ENCODE measurements at places on chromosomes 4 and X. TPM values are rescaled to one million over a fixed set of nuclear protein-coding genes. Genes with fewer than 3 reads are reported as not detected.

Gene NLGN4X
- under 0.01 TPM for total RNA-seq

Gene C4orf33
- 10.4 TPM for total RNA-seq

Gene ZNF711
- total RNA-seq, result 0.38 TPM

Gene ADRA2C
- total RNA-seq, result 0.85 TPM

Gene TMEM271
- total RNA-seq, result not detected

Gene SMIM10
- total RNA-seq, result 5.4 TPM

Gene TREX2
- total RNA-seq, result 4.4 TPM

Gene RTL9
- under 0.01 TPM for total RNA-seq

Gene HAUS7
- total RNA-seq, result 12.7 TPM

Gene DCAF4L1
- 0.19 TPM for total RNA-seq

Gene FAAH2
- total RNA-seq, result not detected

Gene RAB39B
- total RNA-seq, result 0.56 TPM

Gene RHOXF1
- total RNA-seq, result not detected

Gene INPP4B
- total RNA-seq, result 25.3 TPM

Gene WNK3
- 1.1 TPM for total RNA-seq

Gene DCLK2
- total RNA-seq, result 3.3 TPM

Gene TMEM131L
- total RNA-seq, result 10.4 TPM

Gene MAGEA12
- not detected for total RNA-seq

Gene PWWP3B
- 0.28 TPM for total RNA-seq

Gene MXD4
- 57.5 TPM for total RNA-seq

Gene KIAA1210
- not detected for total RNA-seq

Gene POU4F2
- not detected for total RNA-seq

Gene LONRF3
- total RNA-seq, result 0.19 TPM

Gene MAGEA10
- total RNA-seq, result not detected

Gene LAMTOR3
- total RNA-seq, result 49.6 TPM

Gene NEIL3
- total RNA-seq, result 15.0 TPM

Gene HERC5
- total RNA-seq, result 5.1 TPM

Gene MAGEB1
- total RNA-seq, result not detected

Gene KLF8
- total RNA-seq, result 1.9 TPM

Gene CCDC120
- 0.19 TPM for total RNA-seq

Gene COX7B2
- not detected for total RNA-seq

Gene NLRP2B
- total RNA-seq, result not detected

Gene LNX1
- total RNA-seq, result 1.2 TPM

Gene MMAA
- 8.8 TPM for total RNA-seq

Gene ZAR1
- total RNA-seq, result not detected

Gene TAF7L
- 0.38 TPM for total RNA-seq

Gene CORIN
- total RNA-seq, result 0.85 TPM

Gene AFF2
- 0.56 TPM for total RNA-seq

Gene SPANXA2
- not detected for total RNA-seq

Gene RNF150
- total RNA-seq, result 0.38 TPM

Gene POF1B
- total RNA-seq, result under 0.01 TPM

Gene MOSPD2
- 10.9 TPM for total RNA-seq

Gene USP11
- 55.6 TPM for total RNA-seq

Gene IL1RAPL2
- not detected for total RNA-seq

Gene REELD1
- not detected for total RNA-seq

Gene MAGEB2
- total RNA-seq, result not detected

Gene SERTM2
- 0.19 TPM for total RNA-seq

Gene NAT8L
- under 0.01 TPM for total RNA-seq

Gene MAGEE2
- total RNA-seq, result not detected

Gene EPGN
- 0.38 TPM for total RNA-seq

Gene GUCY1B1
- 1.7 TPM for total RNA-seq
